Astrocyte of the spinal cord (primary cell): ENCODE measurements at places on chromosomes 13 and 19.

- no peak for DNase-seq
Observed at GRCh38 chr19:36163813-36164212, 11.6 kb upstream of the COX7A1 start.

DNA sequence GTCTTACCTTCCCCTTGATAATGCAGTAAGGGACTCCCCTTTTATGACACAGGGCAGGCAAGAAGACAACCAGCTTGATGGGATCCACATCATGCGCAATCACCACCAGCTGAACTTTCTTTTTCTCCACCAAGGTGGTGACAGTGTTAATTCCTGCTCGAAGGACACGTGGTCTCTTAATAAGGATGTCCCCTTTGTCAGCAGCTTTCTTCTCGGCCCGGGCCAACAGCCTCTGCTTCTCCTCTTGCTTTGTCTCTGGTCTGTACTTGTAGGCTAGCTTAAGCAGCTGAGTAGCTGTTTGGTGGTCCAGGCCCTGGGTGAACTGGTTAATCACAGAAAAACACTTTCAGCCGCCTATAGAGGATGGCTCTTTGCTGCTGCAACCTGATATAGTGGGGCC is 8.0 kb downstream of the ZNF431 start:
- DNase-seq: no peak

DNA sequence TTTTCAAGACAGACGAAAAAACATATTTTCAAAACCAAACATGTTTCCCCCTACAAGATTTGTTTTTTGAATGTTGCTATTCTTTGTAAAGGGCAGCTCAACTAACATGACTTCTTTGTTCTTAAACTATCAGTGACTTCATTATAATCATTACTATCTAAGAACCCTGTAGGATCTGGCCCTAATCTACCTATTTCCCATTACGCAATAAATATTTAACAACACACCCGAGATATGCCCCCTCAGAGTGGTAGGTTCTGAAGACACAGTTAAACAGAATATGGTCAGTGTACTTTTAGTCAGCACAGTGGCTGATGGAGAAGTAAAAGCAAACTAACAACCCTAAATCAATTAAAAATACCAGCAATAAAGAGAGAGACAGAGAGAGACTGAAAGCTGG is 186.9 kb downstream of the DIAPH3 start:
- no peak for DNase-seq

DNA sequence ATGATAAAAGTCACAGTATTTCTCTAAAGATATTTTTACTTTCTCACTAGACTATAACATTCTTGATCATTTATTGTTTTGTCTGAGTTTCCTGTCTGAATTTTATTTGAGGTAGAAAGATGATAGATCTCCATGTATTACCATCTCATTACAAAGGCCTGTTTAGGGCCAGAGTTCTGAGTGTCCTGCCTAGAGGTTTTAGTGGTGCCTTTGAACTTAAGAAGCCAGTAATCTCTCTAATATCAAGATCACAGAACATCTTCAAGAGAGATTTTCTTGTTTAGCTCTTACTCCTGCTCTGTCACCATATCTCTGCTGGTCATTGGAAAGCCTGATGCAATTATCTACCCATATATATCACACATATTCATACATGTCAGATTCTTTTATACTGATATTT is 101.5 kb downstream of the ZAR1L start:
- no peak for DNase-seq

DNA sequence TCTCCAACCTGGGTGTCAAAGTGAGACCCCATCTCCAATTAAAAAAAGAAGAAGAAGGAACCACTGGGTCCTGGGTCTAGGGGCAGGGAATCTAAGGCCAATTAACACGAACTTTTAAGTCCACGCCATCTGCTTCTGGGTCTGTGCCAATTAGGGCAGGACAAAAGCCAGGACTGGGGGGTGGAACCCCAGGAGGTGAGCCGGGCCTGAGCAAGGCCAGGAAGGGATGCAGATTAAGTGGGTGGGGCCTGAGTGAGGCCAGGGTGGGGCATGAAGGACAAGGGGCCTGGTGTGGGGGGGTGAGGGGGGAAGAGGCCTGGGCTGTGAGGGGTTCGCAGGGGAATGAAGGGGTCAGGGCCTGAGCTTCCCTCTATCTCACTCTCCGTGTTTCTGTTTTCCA is 26.3 kb upstream of the ZNF83 start:
- DNase-seq: no peak

GRCh38 chr19:28793391-28794168 is 419.4 kb downstream of the UQCRFS1 start:
- DNase-seq: no peak

DNA sequence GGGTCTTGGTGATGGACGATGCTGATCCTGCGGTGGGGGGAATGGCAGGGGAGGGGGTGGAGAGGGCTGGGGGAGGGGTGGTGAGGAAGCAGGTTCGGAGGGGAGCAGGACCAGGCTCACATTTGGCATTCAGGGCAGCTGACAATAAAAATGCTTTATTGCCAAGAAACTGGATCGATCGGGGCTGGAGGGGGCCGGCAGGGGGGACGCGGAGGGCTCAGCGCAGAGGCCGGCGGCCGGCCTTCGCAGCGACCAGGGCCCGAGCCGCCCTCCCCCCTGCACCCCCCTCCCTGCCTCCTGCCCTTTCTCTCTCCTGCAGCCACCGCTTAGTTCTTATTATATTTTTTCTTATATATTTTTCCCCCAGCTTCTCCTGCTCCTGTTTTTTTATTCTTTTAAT is 18.1 kb upstream of the POU2F2 start:
- no peak for DNase-seq
